Dermis microvascular lymphatic vessel endothelial cell (primary cell): ENCODE measurements at places on chromosomes 3 and 15. TPM values are rescaled to one million over a fixed set of nuclear protein-coding genes. Genes with fewer than 3 reads are reported as not detected.

ARIH2 gene
- 54.7 and 74.6 TPM in 2 replicates for total RNA-seq

PLA2G4B gene
- 0.13 and 1.0 TPM in 2 replicates for total RNA-seq

ST6GAL1 gene
- total RNA-seq, result 32.5 and 85.3 TPM in 2 replicates

C3orf49 gene
- total RNA-seq, result not detected in 2 replicates

SFMBT1 gene
- 3.9 and 4.3 TPM in 2 replicates for total RNA-seq

TAMM41 gene
- 3.5 and 4.4 TPM in 2 replicates for total RNA-seq

GOLGA6D gene
- not detected in 2 replicates for total RNA-seq

CDHR4 gene
- total RNA-seq, result not detected in 2 replicates
